ENCODE measurements at places on chromosomes 2 and 18.

DNA sequence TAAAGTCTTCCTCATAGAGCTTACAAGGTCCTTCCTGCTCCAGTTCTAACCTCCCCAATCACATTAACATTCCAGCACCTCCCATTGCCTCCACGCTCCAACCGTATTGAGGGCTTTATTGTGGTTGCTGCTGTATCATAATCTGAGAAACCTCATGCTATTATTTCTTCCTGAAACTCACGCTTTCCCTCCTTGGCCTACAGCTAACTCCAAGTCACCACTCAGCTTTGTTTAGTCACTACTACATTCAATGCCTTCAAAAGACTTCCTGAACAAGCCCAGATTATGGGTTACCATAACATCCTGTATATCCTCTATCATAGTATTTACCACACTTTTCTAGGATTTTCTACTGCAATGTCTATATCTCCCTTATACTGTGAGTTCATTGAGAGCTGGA lies 230.4 kb downstream of the IKZF2 start:
- no peak for DNase-seq

GRCh38 chr2:75337619-75338018 lies 138.3 kb upstream of the TACR1 start:
- no peak for DNase-seq

DNA sequence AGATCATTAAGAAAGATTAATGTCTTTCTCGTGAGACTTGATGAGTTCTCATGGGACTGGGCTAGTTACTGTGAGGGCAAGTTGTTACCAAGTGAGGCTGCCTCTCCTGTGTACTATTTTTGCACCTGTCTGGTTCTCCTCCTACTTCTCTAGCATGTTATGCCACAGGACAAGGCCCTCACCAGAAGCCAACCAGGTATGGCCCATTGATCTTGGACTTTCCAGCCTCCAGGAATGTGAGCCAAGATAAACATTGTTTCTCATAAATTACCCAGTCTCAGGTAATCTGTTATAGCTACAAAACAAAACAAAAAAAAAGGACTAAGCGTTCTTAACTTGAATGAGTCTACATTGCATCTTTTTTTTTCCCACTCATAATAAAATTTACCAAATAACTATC lies 184.1 kb downstream of the CDH7 start:
- no peak for DNase-seq

DNA sequence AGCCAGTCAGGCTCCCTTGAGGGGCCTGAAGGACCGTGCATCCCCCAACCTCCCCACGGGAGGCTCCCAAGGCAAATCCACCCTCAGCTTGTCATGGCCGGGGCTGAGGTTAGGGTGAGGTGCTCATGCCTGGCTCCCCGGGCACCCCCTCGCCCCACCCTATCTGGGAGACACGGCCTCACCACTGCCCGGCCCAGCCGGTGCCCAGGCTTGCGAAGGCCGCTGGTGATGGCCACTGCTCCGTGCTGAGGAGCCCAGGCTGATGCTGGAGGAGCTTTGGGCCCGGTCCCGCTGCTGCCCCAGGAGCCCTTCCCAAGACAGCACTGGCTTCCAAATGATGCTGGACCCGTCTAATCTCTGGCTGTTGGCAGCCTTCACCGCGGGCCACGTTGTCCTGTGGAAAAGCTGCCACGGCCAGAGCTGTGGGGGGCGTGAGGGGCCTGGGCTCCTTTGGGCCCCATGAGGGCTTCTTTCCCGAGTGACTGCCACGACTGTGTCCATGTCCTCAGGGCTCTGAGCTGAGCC lies 135.7 kb upstream of the CTDP1 start:
- DNase-seq = no peak

DNA sequence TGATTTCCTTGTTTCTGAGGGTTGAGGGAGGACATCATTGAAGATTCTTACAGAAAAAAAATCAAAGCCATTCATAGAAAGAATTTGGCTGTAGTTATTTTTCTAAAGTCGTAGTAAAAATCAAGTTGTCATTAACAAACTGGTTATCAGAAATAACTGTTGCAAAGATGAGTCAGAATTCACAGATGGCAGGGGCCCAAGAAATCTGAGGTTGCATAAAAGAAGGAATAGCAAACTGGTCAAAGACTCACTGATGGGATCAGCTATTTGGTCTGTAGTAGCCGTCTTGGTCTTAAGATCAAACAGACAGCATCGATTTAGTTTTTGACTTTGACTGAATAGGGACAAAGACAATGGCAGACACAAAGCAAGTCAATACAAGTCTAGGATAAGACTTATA lies 334.3 kb downstream of the FIGN start:
- no peak for DNase-seq

DNA sequence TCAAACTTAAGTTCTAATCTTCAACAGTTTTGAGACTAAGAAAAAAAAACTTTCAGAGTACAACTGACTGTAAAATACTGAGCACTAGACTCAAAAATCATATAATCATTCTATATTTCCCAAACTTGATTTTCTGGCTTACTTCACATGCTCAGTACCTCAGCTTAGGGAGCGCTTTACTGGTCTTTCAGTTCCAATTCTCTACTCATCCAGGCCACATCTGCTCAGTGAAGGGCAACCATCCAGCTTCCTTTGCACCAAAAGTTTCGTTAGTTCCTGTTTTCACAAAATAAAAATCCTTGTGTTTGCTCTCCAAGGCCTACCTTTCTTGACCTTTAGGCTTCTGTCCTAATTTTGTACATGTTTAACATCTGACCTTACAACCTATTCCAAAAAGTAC lies 287.6 kb upstream of the LRRTM1 start:
- no peak for DNase-seq

- no peak for DNase-seq
These were observed 71.4 kb upstream of the ITGB6 start for GRCh38 chr2:160271171-160272086.

- no peak for DNase-seq
These were observed 257.4 kb downstream of the DOK6 start for GRCh38 chr18:69658103-69658502.

GRCh38 chr2:1339388-1340140 lies 73.7 kb upstream of the TPO start:
- peak; percentile 53 for DNase-seq

DNA sequence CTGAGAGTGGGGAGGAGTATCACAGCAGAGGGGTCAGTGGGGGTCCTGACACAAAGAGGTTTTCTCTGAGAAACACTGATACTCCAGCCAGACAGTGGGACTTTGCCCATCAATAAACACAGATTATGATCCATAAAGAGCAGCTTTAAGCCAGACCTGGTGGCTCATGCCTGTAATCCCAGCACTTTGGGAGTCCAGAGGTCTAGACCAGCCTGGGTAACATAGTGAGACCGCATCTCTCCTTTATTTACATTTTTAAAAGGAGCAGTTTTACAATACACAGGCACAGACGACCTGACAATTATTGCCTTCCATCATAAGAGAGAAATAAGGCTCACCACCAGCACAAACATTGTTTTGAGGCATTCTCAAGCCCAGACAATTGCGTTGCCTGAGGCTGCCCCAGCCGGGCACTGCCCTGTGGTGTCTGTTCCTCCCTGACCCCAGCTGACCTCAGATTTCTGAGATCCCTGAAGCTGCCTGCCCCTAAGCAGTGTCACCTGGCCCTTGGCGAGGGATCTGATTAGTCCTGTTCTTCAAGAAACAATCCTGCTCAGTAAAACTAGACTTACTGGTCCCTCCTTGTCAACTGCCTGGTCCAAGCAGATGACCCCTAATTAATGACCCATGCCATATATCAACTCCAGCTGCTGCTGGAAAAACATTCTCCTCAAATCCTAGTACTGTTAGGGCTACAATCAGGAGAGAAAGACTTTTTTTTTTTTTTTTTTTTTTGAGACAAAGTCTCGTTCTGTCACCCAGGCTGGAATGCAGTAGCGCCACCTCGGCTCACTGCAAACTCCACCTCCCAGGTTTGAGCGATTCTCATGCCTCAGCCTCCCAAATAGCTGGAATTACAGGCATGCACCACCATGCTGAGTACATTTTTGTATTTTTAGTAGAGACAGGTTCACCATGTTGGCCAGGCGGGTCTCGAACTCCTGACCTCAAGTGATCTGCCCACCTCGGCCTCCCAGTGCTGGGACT lies 59.4 kb upstream of the SOS1 start:
- DNase-seq = no peak

DNA sequence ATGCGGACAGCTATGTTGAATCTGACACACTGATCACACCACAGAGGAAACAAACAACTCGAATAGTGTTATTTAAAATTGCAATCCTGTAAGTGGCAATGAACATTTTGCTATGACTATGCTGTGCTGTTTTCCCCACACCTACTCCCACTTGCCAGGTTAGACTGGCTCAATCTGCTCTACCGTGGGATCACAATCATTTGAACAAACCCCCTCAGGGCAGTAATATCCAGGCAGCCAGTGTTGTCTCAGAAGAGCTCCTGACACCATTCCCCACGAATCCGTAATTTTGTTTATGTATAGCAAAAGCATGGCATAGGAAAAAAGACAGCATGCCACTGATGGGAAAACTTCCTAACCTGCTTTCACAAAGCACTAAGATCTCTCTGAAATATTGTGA lies 284.3 kb downstream of the ERBB4 start:
- DNase-seq = no peak

DNA sequence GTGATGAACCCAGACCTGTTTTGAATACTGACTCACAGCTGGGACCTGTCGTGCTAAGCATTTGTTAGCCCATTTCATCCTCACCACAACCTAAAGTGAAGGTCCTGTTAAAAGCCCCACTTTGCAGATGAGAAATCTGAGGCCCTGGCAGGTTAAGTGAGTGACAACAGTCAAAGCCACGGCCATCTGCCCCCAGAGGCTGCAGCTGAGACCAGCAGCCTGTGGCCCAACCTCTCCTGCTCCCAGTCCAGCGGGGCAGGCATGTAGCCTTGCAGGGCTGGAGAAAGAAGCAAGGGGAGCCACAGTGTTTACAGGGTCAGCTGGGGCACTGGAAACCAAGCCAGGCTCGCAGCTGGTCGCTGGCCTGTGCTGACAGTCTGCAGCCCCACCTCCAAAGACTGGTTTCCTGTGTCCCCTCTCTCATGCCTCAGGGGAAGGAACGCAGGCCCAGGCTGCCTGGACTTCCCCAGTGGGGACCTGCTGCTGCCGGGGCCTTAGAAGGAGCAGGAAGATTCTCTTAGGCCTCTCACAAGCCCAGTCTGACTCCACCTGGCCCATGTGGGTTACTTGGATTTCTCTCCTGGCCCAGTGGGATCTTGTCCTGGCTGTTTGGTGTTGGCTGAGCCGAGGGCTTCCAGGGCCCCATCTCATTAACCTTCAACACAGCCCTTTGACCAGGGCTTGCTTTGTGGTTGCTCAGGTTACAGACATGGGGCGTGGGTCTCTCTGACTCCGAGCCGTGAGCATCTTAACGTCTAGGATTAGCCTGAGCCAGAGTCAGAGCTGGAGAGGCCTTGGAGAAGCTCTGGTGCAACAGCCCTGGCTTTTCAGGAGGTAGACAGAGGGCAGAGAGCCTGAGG lies 1.7 kb downstream of the INPP5D start:
- peak; percentile 66 for DNase-seq

DNA sequence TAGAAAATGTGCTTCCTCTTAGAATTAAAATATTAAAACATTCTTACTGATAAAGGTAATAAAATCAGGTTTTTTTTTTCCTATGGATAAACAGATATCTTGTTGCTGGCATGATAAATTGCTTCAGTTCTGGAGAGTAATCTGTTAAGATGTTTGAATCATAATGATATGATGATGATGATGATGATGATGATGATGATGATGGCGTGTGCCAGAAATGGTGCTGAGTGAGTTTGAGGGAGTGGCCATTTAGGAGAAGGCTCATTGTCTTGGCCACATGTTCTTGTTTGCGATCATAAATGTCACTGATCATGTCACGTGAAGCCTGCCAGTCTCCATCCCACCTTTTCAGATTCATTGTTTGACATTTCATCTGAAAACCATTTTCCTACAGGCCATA lies 35.0 kb downstream of the ADAM23 start:
- DNase-seq = no peak

DNA sequence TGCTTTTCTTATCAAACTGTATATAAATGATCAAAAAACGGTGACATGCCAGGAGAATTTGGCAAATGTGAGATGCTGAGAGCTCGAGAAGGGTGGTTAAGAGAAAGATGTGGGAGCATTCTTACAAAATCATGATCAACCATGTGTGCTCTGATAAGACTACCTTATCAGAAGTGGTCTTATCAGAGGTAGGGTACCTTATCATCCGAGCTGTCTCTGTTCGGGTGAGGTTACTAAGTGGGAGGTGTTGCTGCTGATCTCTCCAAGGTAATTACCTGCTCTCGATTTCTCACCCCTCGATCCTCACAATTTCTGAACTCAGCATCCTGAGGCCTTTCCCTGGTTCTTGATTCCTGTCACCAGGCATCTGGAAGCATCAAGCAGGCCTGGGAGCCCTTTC lies 813.0 kb upstream of the ID2 start:
- no peak for DNase-seq

DNA sequence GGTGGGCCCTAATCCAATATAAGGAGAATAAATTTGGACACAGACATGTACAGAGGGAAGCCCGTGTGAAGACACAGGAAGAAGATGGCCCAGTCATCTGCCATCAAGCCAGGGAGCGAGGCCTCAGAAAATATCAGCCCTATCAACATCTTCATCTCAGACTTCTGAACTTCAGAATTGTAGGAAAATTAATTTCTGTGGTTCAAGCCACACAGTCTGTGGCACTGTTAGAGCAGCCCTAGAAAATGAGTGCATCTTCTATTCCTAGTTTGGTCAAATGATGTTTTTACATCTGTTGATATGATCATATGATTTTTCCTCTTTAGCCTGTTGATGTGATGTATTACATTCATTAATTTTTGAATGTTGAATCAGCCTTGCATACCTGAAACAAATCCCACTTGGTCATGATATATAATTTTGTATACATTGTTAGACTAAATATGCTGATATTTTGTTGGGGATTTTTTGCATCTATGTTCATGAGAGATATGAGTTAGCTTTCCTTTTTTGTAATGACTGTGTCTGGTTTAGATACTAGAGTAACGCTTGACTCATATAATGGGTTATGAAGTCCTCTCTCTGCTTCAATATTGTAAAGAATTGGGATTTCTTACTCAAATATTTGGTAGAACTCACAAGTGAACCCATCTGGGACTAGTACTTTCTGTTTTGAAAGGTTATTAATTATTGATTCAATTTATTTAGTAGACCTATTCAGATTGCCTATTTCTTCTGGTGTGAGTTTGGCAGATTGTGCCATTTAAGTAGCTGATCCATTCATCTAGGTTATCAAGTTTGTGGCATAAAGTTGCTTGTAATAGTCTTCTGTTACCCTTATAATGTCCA lies 451.4 kb downstream of the EIPR1 start:
- no peak for DNase-seq

DNA sequence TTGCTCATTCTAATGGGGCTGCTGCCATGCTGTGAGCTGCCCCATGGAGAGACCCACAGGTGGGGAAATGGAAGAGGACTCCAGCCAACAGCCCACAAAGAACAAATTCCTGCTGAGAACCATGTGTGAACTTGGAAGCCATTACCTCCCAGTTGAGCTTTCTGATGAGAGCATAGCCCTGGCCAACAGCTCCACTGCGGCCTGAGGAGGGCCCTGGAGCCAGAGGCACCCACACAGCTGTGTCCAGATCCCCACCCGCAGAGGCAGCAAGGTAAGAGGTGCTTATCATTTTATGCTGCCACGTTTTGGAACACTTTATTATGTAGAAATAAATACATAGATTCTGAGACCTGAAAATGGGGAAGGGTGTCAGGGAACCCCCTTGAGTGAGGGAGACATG lies 44.2 kb upstream of the OTOS start:
- no peak for DNase-seq

GRCh38 chr2:79906139-79906890 lies 393.5 kb downstream of the CTNNA2 start:
- peak; percentile 47 for DNase-seq

- DNase-seq = no peak
These were observed 396.7 kb upstream of the DCC start for GRCh38 chr18:51943281-51943680.

Measured in retina (tissue), 1 donor.